ENCODE measurements at places on chromosomes 5 and 9.

DNA sequence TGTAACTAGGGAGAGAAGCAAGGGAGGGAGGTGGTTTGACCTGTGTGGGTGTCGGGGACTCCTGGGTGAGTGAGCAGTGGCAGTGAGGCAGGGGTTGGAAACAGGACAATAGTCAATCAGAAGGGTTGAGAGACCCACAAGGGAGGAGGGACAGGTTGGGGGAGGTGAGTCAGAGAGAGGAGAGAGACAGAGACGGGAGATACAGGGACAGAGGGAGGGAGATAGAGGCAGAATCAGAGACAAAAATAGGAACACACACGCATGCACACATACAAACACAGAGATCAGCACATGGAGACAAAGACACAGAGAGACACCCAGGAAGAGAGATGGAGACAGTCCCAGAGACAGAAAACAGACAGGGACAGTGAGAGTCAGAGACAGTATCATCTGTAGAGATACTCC, 39.3 kb upstream of the PTGS1 start:
- DNase-seq, result no peak

GRCh38 chr5:73443829-73444498, 4.6 kb downstream of the FOXD1 start:
- no peak for DNase-seq

- DNase-seq, result no peak
Observed at GRCh38 chr5:149748471-149749094, 18.5 kb downstream of the PPARGC1B start.

GRCh38 chr5:82275216-82275664, 2.9 kb downstream of the RPS23 start:
- DNase-seq, result no peak

DNA sequence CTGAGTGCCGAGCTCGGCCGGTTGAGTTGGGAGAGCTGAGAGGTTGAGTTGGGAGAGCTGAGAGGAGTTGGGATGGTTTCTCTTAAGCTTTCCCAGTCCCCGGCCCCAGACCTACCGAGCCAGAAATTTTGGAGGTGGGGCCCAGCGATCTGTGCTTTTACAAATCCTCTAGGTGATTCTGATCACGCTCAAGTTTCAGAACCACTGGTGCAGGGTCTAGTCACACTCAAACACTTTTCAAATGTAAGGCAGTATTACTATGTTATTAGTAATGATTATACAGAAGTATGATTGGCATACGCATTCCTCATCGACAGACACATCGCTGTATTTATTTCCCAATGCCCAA, 256 bp upstream of the CLINT1 start:
- DNase-seq, result no peak

- DNase-seq, result no peak
Observed at GRCh38 chr5:9780501-9780900, 150.3 kb upstream of the TAS2R1 start.

- no peak for DNase-seq
Observed at GRCh38 chr5:125865166-125865815, 557.9 kb upstream of the GRAMD2B start.

GRCh38 chr5:148957591-148958202, 105.2 kb downstream of the SH3TC2 start:
- DNase-seq, result no peak

GRCh38 chr5:9197881-9198260, 348.0 kb downstream of the SEMA5A start:
- no peak for DNase-seq

- DNase-seq, result no peak
Observed at GRCh38 chr5:126878085-126878484, 101.1 kb downstream of the LMNB1 start.

GRCh38 chr9:2229109-2229721, 214.1 kb downstream of the SMARCA2 start:
- no peak for DNase-seq

GRCh38 chr9:96150324-96151227, 151.4 kb downstream of the HSD17B3 start:
- DNase-seq, result no peak

- DNase-seq, result peak; percentile 19
Observed at GRCh38 chr9:136327304-136327974, at the start of gene GPSM1. Gene GPSM1, plus strand, starts transcription at chr9:136327539. Its CDS starts 157 bp downstream, at chr9:136327696.

DNA sequence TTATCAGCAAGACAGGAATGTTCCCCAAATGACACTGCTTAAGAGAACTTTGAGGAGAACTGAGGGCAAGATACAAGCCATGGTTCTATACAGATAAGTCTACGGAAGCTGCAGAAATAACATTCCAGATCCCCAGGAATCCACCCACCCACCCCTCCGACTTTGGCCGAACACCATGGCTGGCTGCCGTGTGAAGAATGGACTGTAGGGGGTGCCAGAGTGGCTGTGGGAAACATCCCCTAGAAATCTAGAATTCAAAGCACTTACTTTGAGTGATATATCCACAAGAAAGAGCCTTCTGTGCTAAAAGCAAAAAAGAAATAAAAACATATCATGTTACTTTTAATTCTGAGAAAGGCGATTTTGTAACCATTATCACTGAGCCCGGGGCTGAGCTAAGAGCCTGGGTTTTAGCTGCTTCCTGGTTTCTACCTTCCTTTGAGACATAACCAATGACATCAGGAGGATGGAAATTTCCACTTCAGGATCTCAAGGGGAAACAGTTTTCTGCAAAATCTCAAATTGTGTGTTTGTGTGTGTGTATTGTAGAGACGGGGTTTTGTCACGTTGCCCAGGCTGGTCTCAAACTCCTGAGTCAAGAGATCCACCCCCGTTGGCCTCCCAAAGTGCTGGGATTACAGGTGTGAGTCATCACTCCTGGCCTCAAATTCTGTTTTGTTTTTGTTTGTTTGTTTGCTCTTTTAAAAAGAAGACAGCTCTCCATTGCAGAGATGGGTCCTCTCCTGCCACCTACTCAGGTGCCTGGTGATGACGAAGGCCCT, 36.4 kb downstream of the GGTA1 start:
- DNase-seq, result no peak

DNA sequence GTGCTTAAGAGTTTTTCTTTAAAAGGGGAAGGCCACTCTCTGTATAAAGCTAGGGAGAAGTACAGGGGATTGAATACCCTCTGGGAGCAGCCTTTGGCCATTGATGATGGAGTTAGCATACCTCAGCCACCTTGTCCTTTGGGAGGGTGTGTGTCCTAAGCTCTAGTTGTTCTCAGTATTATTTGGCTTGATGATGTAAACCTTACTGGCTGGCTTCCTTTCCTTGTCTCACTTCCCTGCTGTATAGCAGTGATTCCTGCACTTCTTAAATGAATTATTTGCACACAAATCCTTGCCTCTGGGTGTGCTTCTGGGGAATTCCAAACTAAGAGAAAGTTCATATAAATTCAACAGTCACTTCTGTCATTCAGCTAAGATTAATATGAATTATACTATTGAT, 234.9 kb upstream of the RIOK2 start:
- DNase-seq, result no peak

GRCh38 chr5:143215690-143216089, 187.8 kb downstream of the NR3C1 start:
- no peak for DNase-seq

- no peak for DNase-seq
Observed at GRCh38 chr9:136621734-136622093, 41.0 kb upstream of the EGFL7 start.

DNA sequence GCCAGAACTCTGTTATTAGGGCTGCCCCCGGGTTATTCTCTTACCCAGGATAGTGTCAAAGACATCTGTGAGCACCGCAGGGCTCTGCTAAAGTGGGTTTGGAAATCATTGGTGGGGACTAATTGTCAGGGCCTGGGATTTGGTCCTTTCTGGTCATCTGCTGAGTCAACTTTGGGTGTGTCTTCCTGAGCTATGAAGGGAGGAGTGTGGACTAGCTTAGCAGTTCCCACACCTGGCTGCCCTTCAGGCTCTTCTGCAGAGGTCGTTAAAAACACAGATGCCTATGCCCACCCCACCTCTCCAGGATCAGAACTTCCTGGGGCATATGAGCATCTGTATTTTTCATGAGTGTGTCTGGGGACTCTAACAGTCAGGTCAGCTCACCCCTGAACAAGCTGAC, 352.2 kb downstream of the SLIT3 start:
- no peak for DNase-seq

Measured in caudate nucleus (tissue), 63 donors.